H1 (cell line): ENCODE measurements at places on chromosomes 4 and X.
A peak's percentile ranks its signal among the peaks of the same experiment; 100 is the strongest.

DNA sequence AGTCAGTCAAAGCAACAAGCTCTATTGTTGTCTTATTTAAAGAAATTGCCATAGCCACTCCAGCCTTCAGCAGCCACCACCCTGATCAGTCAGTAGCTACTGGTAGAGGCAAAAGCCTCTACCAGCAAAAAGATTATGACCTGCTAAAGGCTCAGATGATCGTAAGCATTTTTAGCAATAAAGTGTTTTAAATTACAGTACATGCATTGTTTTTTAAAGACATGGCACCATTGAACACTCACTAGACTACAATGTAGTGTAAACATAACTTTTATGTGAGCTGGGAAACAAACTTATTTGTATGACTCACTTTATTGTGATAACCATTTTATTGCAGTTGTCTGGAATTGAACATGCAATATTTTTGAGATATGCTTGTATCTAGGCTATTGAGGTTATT lies 32.3 kb upstream of the DYNLT3 start:
- no peaks in the 10 kb centered on the region for H3K27me3 ChIP-seq
- H3K27ac ChIP-seq: no peak overlapping the region
- no peaks in the 10 kb centered on the region for H3K4me1 ChIP-seq
- no peaks in the 10 kb centered on the region for H3K36me3 ChIP-seq
- H3K4me3 ChIP-seq: no peak overlapping the region
- DNase-seq: no peak

GRCh38 chr4:103996637-103997036 lies 276.9 kb upstream of the TACR3 start:
- no peak overlapping the region for H3K4me3 ChIP-seq
- peaks cover 8% of the 10 kb centered on the region; the same call in 1 of the 2 replicates for H3K4me1 ChIP-seq

GRCh38 chr4:29151584-29151983 lies 1568.6 kb upstream of the PCDH7 start:
- H3K4me3 ChIP-seq: no peak overlapping the region
- H3K4me1 ChIP-seq: no peaks in the 10 kb centered on the region
- no peaks in the 10 kb centered on the region for H3K27me3 ChIP-seq
- no peak for DNase-seq
- no peaks in the 10 kb centered on the region for H3K36me3 ChIP-seq

DNA sequence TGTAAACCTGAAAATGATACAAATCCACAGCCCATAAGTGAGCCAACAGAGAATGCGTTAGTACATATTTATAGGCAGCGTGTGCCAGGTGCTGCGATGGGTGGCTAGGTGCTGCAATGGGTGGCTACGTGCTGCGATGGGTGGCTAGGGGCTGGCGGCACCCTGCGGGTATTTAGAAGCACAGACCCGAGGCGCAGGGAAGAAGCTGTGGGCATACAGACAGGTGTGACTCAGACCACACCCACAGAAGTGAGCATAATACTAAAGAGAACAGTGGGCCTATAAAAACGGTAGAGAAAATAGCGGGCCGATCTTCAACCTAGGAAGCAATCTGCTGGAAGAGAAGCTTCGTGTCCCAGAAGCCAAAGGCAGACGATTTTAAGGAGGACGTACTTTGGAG lies 81.1 kb downstream of the FAT1 start:
- no peak for DNase-seq
- no peak overlapping the region for H3K27ac ChIP-seq
- peaks cover 5% of the 10 kb centered on the region; the same call in 1 of the 2 replicates for H3K4me1 ChIP-seq

GRCh38 chr4:78565971-78566372 lies 14.4 kb downstream of the ANXA3 start:
- H3K27me3 ChIP-seq: no peaks in the 10 kb centered on the region
- H3K4me3 ChIP-seq: no peak overlapping the region
- no peak for DNase-seq
- no peak overlapping the region for H3K27ac ChIP-seq

DNA sequence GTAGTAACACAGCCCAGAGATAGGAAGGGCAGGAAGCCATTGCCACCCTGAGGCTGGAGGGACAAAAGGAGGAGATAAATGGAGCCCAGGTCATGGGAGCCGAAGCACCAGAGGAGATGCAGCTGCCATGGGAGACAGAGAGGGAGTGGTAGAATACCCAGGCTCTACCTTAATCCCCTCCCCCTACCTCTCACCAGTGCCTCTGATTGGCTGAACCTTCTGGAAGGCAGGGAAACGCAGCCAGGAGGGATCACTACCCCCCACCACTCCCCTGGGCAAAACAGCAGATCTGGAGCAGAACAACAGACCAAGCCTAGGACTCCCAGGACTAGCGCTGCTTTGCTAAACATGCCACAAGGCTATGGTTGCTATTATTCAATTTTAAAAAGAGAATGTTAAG lies 114.2 kb downstream of the ZNF827 start:
- peaks cover 10% of the 10 kb centered on the region; the same call in 1 of the 2 replicates for H3K36me3 ChIP-seq
- H3K4me1 ChIP-seq: peaks cover 11% of the 10 kb centered on the region
- H3K27ac ChIP-seq: no peak overlapping the region
- H3K4me3 ChIP-seq: no peak overlapping the region

- no peaks in the 10 kb centered on the region for H3K36me3 ChIP-seq
- H3K4me3 ChIP-seq: peak overlapping the region; percentile 38
- H3K27me3 ChIP-seq: peaks cover 14% of the 10 kb centered on the region
- H3K27ac ChIP-seq: no peak overlapping the region
Observed at GRCh38 chr4:168877511-168878491, 132.3 kb downstream of the CBR4 start.

- no peak overlapping the region for H3K27ac ChIP-seq
- no peaks in the 10 kb centered on the region for H3K27me3 ChIP-seq
- H3K36me3 ChIP-seq: no peaks in the 10 kb centered on the region
- DNase-seq: no peak
Observed at GRCh38 chr4:39046249-39046648, 14.0 kb upstream of the TMEM156 start.

DNA sequence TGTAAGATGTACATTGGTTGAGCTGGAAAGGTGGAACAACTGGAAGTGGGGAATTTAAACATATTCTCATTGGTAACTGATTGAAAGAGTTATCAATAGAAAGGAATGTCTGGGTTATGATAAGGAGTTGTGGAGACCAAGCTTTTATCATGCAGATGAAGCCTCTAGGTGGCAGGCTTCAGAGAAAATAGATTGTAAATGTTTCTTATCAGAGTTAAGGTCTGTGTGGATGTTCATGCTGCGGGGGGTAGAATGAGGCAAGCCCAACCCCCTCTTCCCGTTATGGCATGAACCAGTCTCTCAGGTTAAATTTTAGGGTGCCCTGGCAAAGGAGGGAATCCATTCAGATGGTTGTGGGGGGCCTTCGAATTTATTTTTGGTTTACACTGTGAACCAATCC lies 16.0 kb downstream of the ARSD start:
- H3K4me3 ChIP-seq: no peak overlapping the region
- H3K36me3 ChIP-seq: no peaks in the 10 kb centered on the region
- H3K4me1 ChIP-seq: peaks cover 2% of the 10 kb centered on the region; the same call in 1 of the 2 replicates
- no peaks in the 10 kb centered on the region for H3K27me3 ChIP-seq
